Testis (tissue), 5 donors: ENCODE measurements at places on chromosomes 16 and 17.

- no peak for DNase-seq
These were observed 724.9 kb upstream of the SOX9 start for GRCh38 chr17:71395901-71396300.

- DNase-seq = no peak
These were observed 21.2 kb upstream of the TAOK1 start for GRCh38 chr17:29368926-29369325.

DNA sequence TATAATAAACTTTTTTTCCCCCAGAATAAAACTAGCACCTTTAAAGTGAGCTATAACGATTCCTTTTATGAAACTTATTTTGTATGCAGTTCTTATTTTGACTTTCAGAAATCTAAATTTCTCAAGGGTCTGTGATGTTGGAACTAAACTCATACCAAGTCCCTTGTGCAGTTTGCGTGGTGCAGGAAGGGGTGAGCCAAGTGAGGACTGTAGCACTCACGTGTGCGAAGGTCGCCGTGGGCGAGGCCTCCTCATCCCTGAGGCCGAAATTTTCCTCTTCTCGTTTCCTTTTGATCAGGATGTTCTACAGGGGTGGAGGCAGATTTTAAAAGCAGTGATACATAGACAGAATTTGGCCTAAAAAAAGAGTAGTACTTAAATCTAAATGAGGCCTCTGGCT is 73.7 kb downstream of the RPTOR start:
- DNase-seq = no peak

- DNase-seq = peak; percentile 54
These were observed 65.7 kb downstream of the MAP2K6 start for GRCh38 chr17:69480245-69480644.

DNA sequence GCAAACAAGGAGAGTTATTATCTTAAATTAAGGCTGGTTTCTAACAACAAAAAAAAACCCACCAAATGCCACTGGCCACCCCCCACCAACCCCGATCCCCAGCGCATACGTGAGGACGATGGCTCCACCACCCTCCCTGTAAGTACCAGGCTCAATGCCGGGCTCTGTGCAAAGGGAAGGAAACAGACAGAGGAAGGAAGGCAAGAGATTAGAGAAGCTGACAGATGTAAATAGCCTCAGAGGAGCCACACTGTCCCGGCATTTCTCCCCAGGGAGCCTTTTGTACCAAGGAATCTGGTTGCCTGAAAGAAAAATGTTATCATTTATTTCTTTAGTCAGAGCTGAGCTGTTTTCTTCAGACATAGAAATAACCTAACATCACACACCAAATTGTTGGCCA is 13.1 kb downstream of the SOST start:
- no peak for DNase-seq

GRCh38 chr17:79826204-79826680 is 13.0 kb downstream of the CBX4 start:
- no peak for DNase-seq

DNA sequence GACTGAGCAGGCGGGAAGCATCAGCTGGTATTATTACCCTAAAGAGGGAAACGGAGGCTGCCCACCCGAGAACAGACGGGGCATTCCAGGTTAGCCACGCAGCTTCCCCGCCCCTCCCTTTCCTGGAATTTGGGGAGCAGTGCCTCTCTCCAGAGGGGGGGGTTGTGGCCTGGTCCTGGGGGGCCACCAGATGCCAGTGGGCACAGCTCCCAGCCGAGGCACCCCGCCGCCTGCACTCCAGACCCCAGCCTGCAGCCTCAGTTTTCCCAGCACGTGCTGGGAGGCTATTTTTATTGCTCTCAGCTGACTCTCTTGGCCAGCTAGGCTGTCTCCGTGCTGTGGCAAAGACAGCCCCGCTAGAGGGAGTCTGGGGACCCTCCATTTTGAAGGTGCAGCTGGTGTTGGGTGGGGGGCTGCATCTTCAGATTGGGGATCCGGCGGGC is 62.7 kb upstream of the GSE1 start:
- peak; percentile 37 for DNase-seq

- DNase-seq = no peak
These were observed 202.3 kb upstream of the CIBAR2 start for GRCh38 chr16:85314512-85314971.

DNA sequence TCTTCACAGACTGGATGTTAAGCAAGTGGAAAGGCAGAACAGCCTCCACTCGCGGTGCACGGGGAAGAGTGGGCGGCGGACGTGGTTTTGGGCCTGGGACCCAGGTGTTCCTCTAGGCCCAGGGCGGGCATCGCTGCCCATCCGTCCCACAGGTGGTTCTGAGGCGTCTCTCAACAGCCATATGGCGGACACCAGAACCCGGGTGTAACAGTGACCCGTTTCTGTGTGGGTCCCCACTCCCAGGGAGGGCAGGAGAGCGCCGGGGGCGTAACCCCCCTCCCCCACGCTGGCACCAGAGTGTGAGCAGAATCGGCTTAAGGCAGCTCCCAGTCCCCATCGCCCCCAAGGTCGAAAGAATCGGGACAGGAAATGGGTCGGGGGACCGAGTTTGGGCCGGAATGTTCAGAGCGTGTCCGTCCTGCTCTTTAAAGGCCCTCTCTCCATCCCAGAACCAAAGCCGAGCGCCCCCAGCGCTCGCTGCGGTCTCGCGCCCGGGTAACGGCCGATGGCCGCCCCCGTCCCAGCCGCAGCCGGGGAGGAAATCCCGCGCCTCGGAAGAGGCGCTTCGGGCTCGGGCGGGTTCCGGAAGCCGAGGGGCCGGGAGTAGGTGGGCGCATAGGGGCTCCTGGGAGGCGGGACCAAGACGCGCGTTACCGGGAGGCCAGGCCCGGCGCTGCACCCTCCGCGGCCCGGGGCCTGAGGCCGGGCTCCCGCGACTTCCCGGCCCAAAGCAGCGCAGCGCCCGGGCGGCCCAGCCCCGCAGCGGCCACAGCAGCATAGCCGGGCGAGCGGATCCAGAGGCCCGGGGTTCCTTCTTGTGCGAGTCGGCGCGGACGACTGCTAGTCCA is at the start of gene TK2:
Gene TK2 (minus strand): TSS at position 839 of the 848 bp plus-strand sequence. CDS start 61 bp downstream, at position 778.
- DNase-seq = peak; percentile 38

DNA sequence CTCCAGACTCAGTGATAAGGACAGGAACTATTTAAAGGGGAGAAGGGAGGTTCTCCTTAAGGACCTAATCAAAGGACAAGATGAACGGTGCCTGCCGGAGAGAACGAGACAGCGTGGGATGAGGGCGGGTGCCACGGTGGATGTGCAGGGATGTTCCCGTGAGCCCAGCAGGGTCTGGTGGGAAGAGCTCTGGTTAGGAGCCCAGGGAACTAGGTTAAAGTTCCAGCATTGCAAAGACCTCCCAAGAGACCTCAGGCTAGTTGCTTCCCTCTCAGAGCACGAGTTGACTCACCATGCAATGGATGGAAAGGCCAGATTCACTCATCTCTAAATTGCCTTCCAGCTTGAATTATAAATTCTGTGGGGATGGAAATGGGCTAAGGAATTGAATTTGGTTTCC is 14.7 kb downstream of the CCR7 start:
- peak; percentile 56 for DNase-seq

DNA sequence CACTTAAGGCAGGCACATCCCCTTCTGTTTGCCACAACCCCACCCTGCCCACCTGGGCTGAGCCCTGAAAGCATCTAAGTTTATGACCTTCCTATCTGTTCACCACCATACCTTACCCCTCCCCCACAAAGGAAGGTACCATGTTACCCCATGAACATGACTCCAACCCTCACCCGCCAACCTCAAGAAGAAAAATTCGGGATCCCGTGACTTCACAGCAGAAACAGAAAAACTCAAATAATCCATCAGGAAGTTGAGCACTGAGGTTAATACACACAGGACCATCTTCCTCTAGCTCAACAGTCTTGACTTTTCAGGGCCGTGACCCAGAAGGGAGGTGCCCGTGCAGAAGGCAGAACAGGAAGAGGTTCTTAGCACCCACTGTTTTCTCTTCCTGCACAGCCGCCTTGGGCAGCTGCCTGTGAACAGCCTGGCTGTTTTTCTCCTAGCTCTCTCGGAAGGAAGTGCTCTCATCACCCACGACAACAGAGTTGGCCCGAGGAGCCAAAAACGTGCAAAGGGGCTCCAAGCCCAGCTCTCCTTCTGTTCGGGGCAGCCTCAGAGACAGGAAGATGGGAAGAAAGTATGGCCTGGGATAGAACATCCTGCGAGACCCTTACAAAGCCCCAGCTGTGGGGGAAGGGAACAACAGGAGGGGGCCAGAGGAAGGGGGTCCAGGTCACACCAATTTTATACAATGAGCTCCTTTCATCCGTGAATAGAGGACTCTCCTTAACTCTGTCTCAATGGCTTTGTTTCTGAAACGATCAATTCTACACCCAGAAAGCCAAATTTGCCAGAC is 101.1 kb downstream of the XYLT1 start:
- DNase-seq = peak; percentile 40

DNA sequence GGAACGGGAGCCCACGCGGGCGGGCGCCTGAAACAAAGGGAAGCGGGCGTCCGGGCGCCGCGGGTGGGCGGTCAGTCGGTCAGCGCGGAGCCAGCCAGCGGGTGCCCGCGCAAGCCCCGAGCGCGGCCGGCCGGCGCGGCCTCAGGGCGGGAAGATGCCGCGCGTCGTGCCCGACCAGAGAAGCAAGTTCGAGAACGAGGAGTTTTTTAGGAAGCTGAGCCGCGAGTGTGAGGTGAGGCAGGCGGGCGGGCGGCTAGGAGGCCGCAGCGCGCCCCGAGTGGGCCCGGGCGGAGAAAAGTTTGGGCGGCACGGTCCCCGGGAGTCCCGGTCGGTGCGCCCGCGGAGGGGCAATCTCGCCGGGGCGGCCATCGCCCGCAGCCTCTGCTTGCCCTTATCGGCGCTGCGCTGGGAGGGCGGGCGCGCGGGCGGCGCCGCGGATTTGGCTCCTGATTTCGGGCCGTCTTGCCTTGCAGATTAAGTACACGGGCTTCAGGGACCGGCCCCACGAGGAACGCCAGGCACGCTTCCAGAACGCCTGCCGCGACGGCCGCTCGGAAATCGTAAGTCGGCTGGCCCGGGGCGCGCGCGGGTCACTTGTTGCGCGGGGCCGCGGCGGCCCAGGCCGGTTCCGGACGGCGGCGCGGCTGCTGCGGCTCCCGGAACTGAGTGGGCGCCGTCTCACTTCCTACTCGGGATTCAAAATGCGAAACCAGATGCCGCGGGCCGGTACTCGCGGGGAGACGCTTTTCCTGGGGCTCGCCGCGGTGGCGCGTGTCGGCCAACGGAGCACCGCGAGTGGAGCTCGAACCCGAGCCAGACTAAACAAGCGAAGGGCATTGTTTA is 526 bp downstream of the CBFB start:
- DNase-seq = peak; percentile 77

- no peak for DNase-seq
These were observed 8.9 kb downstream of the ANKRD11 start for GRCh38 chr16:89481356-89481955.

GRCh38 chr17:28745786-28746411 is 2.1 kb downstream of the TRAF4 start:
- no peak for DNase-seq

GRCh38 chr16:79627092-79627491 is 26.6 kb upstream of the MAF start:
- DNase-seq = no peak

- DNase-seq = no peak
These were observed 343.8 kb downstream of the SNX29 start for GRCh38 chr16:12320298-12320706.

- DNase-seq = no peak
These were observed 58.7 kb downstream of the PITPNC1 start for GRCh38 chr17:67435786-67436185.

DNA sequence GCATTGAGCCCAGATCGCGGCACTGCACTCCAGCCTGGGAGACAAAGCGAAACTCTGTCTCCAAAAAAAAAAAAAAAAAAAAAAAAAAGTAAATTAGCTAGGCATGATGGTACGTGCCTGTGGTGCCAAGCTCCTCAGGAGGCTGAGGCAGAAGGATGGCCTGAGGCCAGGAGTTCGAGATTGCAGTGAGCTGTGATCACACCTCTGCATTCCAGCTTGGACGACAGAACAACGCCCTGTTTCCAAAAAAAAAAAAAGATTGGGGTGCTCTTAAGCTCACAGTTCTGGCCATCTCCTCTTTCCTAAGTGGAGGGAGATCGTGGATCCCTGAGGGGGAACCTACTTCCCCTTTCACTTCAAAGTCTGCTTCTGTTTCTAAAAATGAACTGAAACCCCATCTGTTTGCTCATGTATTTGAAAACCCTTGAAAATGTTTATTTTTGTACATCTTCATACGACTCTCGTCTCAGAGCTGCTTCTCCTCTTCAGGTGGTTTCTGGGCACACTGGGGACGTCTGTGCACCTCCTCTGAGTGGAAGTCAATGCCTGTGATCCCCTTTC is 138.8 kb downstream of the PRKCA start:
- DNase-seq = no peak

DNA sequence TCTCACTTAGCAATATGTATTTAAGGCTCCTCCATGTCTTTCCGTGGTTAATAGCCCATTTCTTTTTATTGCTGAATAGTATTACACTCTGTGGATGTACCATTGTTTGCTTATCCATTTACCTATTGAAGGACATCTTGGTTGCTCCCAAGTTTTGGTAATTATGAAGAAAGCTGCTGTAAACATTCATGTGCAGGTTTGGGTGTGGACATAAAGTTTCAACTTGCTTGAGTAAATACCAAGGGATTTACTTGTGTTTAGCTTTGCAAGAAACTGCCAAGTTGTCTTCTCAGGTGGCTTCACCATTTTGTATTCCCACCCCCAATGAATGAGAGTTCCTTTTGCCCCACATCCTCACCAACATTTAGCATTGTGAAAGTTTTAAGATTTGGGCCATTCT is 9.5 kb downstream of the LRRC36 start:
- DNase-seq = no peak

DNA sequence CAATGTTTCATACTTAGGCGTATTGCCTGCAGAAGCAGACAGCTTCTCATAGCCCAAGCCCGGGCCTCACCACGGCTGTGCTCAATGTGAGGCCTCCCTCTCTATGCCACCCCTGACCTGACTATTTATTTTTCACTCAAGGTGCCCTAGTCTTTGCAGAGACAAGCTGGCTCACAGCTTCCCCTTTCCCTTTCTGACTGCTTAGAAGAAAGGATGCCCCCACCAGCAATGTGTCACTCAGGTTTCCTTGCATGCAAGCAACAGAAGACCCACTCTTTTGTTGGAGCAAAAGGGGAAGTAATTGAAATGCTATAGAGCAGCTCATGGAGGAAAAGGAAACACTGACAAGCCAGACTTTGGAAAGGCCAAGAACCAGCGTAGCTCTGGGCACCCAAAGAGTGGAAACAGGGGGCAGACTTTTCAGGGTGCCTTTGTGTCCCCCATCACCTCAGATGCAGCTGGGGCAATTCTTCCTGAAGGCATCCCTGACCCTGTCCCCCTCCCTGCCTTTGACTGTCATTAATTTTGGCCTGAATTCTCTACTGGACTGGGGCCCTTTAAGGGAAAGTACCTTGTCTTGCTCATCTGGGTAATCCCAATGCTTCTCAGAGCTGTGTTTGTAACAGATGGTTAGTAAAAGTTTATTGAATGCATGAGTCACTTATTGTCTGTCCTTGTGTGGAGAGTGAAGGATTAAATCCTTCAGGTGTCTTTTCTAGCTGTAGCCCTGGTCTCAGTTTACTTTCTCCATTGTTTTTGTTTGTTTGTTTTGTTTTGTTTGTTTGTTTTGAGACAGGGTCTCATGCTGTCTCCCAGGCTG is 17.8 kb downstream of the RGS9 start:
- no peak for DNase-seq
